ENCODE measurements at places on chromosomes 12 and 14.
A peak's percentile ranks its signal among the peaks of the same experiment; 100 is the strongest.

- DNase-seq: peak; percentile 68
These were observed 17.2 kb upstream of the ELK3 start for GRCh38 chr12:96177013-96177412.

- DNase-seq: no peak
These were observed 74.8 kb downstream of the TTC9 start for GRCh38 chr14:70716483-70716882.

DNA sequence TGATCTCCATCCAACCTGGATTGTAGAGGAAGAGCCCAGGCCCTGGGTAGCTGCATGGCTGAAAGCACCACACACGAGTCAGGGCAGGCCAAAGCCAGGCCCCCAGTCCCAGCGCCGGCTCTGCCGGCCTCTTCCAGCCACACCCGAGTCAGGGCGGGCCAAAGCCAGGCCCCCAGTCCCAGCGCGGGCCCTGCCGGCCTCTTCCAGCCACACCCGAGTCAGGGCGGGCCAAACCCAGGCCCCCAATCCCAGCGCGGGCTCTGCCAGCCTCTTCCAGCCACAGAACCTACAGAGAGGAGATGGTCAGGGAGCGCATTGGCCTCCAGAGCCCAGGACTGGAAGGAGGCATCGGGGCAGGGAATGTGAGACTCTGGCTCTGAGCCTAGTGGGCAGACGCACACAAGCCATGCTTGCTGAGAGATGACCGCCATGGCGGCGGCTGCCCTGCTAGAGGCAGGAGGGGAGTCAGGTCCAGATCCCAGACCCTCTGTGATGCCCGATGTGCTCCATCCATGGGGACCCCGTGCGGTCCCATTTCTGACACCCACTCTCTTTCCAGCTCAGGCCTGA, 30.2 kb downstream of the BEGAIN start:
- no peak for DNase-seq

- no peak for DNase-seq
These were observed 260.0 kb downstream of the DUSP6 start for GRCh38 chr12:89092297-89092696.

DNA sequence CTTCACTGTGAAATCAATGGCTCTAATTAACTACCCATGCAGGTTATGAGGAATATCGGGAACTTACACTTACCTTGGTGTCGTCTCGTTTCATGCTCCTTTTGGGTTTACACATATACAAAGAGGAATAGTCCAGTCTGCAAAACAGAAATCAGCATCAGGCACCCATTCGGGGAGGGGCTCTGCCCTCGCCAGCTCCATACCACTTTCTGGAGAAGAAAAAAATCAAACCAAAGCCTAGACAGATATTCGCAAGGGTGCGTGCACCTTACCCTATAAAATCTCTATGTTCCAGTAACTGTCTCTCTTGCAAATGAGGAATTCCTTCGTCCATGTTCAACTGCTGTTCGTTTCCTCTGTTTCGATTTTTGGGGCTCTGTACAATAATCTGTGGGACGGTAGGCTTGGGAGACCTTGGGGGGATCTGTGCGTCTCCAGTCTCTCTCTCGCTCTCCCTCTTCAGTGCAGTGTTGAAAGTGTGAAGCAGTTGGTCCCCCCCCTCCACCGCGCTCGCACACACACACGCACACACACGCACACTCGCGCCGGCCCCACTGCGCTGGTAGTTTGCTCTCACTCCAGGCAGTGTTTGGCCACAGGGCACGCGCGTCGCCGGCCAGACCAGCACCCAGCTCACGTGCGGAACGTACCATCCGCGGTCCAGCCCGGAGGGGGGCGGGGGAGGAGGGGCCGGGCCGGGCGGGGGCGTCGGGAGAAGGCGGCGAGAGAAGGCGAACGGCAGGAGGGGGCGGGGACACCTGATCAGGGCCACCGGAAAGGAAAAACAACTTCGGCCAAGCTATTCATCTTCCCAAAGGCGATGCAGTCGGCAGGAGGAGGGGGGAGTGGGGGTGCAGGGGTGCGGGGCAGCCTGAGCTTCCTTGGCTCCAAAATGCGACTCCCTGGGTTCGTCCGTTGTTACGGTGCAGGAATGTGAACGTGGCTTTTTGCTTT, at the start of gene BHLHE41:
Gene BHLHE41 (minus strand): TSS at position 592 of the 954 bp plus-strand sequence. CDS start 258 bp downstream, at position 334.
- no peak for DNase-seq

- no peak for DNase-seq
These were observed 203.4 kb upstream of the PELI2 start for GRCh38 chr14:55914771-55915170.

DNA sequence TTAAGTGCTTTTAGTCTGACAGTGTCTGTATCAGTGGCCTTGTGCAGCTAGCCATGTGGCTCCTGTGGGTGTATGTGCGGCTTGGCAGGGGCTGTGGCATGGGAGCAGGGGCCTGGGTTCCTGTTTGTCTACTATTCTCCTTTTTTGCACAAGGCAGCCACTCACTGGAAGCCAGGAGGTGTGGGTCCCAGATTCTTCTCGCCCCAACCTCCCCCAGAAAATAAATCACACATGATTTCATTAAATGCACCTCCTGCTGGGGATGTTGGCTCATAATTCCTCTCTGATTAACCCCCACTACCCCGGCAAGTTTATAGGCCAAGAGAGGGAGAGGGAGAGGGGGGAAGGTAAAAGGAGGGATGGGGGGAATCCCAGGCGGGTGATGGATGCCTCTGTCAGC, 17.6 kb downstream of the CALCOCO1 start:
- no peak for DNase-seq

- no peak for DNase-seq
These were observed 179.6 kb downstream of the ADGRD1 start for GRCh38 chr12:131133015-131133905.

DNA sequence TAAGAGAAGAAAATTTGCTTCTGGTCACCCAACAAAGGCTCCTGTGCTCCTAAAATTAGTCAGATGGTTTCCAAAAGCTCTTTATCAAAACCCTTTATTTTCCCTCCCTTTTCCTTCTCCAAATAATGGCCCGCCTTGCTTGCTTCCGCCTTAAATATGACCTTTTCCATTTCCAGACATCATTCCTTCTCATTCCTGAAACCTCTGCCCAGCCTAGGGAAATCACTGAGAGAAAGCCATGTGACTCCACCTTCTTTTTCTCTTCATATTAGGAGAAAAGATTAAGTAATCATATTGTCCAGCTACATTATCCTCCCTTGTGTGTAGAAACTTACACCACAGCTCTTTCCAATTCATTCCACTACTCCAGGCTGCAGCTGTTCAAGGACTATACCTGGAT, 75.7 kb upstream of the GPHB5 start:
- DNase-seq: no peak

- no peak for DNase-seq
These were observed 70.6 kb downstream of the SYNE2 start for GRCh38 chr14:63923422-63923752.

DNA sequence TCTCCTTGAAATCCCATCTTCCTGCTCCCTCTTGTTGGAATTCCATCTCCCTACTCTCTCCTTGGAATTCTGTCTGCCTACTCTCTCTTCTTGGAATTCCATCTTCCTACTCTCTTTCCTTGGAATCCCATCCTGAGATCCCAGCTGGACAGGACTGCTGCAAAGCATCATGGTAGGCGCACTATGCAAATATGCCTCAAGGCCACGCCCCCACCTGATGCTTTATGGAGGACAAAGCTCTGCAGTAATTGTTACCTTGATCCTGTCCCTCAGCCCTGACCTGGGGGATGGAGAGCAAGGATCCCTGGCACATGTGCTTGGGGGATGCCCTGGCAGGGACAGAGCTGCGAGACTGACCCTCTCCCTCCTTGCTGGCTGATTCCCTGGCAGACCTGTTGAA, 185.6 kb downstream of the TBX5 start:
- DNase-seq: no peak

Measured in activated naive CD8-positive, alpha-beta T cell treated with anti-CD3 and anti-CD28 coated beads, Interleukin-2, amount 50 U/mL, for 24 hours (primary cell).